ENCODE measurements at places on chromosomes 16 and 17.

DNA sequence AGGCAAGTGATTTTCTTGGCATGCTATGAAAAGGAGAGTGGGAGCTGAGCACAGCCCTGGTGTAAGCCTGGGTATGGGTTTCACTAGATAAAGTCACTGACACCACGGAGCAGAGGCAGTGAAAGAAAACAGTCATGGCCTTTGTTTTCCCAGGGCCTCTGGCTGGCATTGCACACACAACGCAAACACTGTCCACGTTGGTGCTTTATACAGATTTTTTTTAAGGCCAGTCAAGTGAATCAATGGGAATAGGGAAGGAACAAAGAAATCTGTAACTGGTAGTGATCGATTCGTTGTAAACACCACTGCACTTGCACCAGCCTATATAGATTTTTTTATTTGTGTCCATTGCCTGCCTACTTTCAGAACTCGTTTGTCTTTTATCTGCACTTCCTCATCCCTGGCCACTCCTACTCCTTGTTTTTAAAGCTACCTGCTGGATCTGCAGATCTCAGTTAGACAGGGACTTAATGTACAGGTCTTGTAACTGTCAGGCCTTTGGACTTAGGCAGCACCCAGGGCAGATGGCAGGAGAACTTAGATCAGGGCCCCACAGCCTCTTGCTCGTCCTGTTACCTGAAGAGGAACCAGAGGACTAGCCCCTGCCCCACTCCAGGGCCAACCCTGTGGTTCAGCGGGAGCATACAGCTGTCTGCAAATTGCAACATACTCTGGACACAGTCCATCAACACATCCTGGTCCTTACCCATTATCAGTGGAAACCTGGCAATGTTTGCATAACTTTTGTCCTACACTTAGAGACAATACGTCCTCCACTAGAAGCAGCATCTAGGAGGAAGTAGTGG lies 10.6 kb upstream of the TMIGD1 start:
- DNase-seq, result no peak

DNA sequence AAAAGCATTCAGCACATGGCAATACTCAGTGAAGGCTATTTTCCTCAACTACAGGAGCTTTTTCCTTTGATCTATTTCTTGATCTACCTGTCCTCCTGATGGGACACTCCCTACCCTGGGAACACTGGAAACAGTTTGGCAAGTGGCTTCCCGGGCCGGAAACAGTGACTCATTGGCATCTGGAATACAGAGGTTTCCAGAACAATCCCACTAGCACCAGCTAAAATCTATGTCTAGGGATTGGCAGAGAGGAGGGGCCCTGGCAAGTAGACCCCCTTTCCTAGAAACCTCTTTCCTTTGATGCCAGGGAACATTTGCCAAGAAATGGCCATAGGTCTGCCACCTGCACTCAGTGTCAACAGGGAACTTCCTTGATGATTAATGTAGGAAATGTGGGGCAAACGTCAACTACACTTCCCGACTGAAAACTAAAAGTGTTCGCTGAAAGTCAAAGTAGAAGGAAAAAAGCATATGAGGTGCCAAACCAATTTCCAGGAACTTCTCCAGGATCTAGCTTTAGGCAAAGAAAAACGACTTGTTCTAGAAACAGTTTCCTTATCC lies 30.4 kb upstream of the FBXW10B start:
- no peak for DNase-seq

- DNase-seq, result no peak
Observed at GRCh38 chr16:20884240-20884556, 16.0 kb downstream of the DCUN1D3 start.

- DNase-seq, result no peak
Observed at GRCh38 chr16:8887952-8888560, 5.9 kb downstream of the LITAFD start.

DNA sequence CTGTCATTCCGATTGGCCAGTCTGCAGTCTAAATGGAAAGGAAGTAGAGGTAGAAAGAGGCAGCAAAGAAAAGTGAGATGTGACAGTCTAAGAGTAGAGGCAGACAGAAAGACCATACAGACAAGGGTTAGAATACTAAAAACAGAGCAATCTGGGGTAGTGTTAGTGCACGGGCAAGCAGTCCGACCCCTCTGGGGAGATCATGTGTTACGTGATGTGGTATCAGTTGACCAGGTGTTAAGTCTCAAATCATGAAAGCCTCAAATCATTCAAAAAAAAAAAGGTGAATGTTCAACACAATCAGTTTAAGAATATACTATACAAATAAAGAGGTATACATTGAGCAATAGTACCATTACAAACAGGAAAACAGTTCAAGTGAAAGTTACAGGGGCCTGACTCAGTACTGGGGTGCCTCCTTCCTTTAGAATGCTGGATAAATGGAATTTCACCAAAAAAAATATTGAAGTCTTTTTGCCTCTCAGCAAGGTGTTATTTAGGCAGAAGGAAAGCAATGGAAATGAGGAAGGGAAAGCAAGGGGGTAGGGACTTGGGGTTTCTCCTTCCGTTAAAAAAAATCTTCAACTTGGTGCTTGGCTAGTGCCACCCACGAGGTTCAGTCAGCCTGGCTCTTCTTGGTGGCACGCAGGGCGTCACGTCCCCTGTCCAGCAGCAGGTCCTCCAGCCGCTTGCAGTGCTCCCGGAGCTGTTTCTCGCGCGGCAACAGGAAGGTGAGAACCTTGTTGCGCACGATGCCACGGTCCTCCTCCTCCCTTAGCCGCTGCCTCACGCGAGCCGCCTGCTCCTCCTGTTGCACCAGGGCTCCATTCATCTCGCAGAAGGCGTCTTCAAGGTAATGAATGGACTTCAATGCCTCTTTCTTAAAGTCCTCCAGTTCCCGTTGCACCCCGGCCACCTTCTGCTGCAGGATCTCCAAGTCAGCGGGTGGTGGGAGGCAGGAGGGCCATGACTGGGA lies 616 bp downstream of the CCDC182 start:
- DNase-seq, result no peak

DNA sequence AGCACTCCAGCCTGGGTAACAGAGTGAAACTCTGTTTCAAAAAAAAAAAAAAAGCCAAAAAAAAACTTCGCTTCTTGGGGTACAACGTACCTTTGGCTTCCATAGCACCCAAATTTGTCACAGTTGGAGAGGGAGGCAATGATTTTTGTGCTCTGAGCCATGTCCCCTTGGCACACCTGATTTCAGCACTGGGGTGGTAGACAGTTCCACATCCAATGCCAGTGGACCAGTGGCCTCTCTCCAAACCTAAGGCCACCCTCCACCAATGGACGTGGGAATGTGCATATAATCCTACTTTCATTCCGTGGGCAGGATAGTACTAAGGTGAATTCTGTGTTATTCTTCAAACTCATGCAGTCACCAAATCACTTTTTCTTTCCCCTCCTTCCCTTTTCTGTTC lies 47.5 kb downstream of the SALL1 start:
- DNase-seq, result no peak

Data from activated CD8-positive, alpha-beta memory T cell treated with anti-CD3 and anti-CD28 coated beads, Interleukin-2, amount 50 U/mL, for 4 hours (primary cell).